Substantia nigra (tissue), 51 donors: ENCODE measurements at places on chromosomes 11 and 22.

GRCh38 chr11:64759722-64760719 is at the start of gene PYGM:
PYGM (minus strand) TSS chr11:64759974; CDS start chr11:64759898, 76 bp downstream.
- DNase-seq: peak; percentile 27

- DNase-seq: no peak
These were observed 13.6 kb upstream of the OR51S1 start for GRCh38 chr11:4862447-4863236.

DNA sequence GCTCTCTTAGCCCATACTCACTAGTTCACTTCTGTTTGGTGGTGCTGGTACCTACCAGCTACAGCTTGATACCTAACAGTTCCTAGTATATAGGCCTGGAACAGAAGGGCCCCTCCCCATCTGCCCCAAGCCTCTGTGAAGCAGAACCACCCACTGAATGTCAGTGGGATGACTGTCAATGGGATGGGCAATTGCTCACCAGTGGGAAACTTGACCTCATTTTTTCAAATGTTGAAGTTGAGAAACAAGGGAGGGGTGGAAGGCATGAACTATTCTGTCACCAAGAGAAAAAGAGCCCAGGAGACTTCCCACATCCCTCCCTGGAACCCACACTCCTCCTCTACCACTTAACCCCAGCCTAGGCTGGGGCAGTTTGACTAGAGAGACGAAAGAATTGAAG is at the start of gene NLRP10:
Gene NLRP10 (minus strand): TSS at position 62 of the 400 bp plus-strand sequence. CDS start 1,952 bp downstream, outside the sequence.
- no peak for DNase-seq

GRCh38 chr11:8234910-8235309 is 28.8 kb downstream of the LMO1 start:
- DNase-seq: no peak

GRCh38 chr11:6443269-6444003 is 2.6 kb upstream of the HPX start:
- DNase-seq: peak; percentile 31

- DNase-seq: no peak
These were observed 18.3 kb upstream of the SYT7 start for GRCh38 chr11:61598886-61599868.

DNA sequence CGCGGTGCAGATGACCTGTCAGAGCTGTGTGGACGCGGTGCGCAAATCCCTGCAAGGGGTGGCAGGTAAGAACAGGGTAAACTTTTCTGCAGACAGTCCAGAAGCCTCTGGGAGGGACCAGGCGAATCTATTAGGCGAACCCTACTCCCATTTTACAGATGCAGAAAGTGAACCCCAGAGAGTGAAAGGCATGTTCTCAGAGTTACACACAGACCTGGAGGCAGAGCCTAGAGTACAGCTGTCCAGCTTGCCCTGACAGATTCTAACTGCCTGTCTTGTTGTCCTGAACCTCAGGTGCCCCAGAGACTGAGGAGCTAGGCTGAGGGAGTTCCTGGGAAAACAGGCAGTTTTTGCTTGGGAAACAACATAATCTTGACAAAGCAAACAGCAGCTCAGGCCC is 665 bp downstream of the CCS start:
- DNase-seq: no peak

- DNase-seq: peak; percentile 31
These were observed 25.0 kb upstream of the MYRF start for GRCh38 chr11:61727401-61727811.

GRCh38 chr11:48036011-48036410 is 55.7 kb downstream of the PTPRJ start:
- DNase-seq: no peak

DNA sequence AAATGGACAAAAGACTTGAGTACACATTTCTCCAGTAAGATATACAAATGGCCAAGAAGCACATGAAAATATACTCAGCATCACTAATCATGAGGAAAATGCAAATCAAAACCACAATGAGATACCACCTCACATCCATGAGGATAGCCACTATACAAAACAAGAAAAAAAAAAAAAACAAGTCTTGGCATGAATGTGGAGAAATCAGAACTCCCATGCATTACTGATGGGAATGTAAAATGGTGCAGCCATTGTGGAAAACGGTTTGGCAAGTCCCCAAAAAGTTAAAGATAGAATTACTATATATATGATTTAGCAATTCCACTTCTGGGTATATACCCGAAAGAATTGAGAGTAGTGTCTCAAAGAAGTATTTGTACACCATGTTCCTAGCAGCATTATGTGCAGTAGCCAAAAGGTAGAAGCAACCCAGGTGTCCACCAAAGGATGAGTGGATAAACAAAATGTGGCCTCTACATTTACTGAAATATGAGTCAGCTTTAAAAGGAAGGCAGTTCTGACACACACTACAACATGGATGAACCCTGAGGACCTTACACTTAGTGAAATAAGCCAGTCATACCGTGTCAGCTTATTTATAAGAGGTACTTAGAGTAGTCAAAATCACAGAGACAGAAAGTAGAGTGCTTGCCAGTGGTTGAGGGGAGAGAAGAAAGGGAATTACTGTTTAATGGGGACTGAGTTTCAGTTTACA is 146.3 kb downstream of the WNT7B start:
- DNase-seq: no peak
